ENCODE measurements at places on chromosomes 4 and X.
A peak's percentile ranks its signal among the peaks of the same experiment; 100 is the strongest.

DNA sequence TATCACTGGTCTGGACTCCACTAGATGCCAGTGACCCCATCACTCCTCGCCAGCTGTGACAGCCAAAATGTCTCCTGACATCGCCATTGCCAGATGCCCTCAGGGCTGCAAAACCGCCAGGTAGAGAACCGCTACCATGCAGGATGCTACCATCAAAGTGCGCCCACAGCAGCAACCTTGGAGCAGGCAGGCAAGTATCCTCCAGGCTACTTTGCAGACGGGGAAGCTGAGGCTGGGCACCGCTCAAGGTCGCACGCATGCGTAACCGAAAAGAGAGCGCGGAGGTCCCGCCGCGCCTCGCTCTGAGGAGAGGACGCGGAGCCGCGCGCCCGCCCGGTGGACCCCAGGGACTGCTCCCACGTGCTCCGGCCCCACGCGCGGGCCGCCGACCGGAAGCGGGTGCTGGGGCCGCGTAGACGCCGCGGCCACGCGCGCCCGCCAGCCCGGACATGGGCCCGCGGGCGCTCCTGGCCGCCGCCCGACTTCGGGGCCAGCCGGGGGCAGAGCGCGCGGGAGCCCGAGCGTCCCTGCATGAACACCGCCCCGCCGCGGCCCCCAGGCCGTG lies at the start of gene STS:
Gene STS (plus strand): TSS at position 300 of the 565 bp plus-strand sequence. CDS start 105,488 bp downstream, outside the sequence.
- no peak for DNase-seq

DNA sequence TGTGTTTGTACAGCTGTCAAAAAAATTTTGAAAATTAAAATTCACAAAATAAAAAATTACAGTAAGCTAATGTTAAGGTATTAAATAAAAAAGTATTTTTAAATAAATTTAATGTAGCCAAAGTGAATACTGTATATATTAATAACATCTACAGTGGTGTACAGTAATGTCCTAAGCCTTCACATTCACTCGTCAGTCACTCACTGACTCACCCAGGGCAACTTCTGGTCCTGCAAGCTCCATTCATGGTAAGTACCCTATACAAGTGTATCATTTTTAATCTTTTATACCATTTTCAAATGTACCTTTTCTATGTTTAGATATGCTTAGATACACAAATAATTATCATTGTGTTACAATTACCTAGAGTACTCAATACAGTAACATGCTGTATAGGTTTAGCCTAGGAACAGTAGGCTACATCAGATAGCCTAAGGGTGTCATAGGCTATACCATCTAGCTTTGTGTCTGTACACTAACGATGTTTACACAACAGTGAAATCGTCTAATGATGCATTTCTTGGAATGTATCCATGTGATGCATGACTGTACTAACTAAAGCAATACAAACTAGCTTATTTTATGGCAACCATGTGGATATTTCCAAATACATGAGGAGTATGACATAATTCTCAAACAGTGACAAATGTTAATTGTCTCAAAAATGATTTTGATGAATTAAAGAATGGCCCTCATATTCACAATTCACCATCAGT lies 13.7 kb downstream of the DDX60 start:
- DNase-seq: no peak

- DNase-seq: no peak
Measured at GRCh38 chrX:72568406-72569092, 4.1 kb downstream of the HDAC8 start.

DNA sequence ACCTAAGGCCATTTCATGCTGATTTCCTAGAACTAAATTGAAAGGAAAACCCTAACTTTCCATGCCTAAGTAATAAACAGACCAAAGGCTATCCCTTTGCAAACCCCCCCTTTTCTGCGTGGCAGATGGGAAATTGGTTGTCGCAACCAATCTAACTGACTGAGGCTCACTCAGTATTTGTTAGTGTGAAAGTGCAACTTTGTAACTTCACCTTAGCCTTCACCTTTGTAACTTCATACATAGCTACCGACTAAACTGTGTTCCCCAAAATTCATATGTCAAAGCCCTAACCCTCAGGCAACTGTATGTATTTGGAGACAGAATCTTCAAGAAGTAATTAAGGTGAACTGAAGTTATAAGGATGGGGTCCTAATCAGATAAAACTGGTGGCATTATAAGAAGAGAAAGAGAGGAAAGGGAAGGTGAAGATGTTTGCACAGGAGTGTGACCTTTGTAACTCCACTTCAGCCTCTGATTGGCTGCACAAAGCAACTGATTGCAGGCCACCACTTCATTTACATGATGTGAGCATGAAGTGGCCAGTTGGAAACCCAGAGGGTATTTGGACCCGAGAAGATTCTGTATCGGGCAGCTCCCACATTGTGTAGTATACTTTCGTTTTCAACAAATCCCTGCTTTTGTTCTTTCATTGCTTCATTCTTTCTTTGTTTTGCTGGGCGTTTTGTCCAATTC lies 4.9 kb upstream of the TMEM33 start:
- no peak for DNase-seq

GRCh38 chrX:48468247-48468671 lies 1.8 kb downstream of the SLC38A5 start:
- peak; percentile 20 for DNase-seq

DNA sequence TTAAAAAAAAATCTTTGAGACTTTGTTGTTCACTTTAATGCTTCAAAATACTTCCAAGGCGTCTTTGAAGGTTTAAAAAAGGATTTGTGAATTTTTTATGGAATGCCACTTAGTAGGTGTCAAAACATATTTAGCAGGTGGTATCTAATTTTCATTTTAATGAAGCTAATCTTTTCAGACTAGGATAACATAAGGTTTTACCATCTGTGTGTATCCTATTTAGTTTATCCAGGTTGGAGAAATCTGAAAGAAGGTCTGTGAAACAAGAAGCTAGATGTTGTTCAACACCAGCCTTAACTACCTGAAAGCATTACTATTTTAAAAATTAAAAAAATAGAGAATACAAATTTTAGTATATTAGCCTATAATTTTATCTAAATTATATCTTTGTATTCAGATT lies 193.4 kb downstream of the GRID2 start:
- DNase-seq: no peak
